ENCODE measurements at places on chromosomes 1 and 21. TPM values are rescaled to one million over a fixed set of nuclear protein-coding genes. Genes with fewer than 3 reads are reported as not detected.

Gene SLAMF9
- total RNA-seq, result not detected

Gene ALPL
- 3.4 TPM for total RNA-seq

Gene ADGRB2
- 3.0 TPM for total RNA-seq

Gene LYPD8
- not detected for total RNA-seq

Gene SAMD13
- total RNA-seq, result 1.3 TPM

Gene MCOLN2
- total RNA-seq, result not detected

Gene ALG14
- total RNA-seq, result 0.99 TPM

Gene LRRC7
- 2.6 TPM for total RNA-seq

Gene NHLH1
- total RNA-seq, result not detected

Gene SLC25A34
- 5.7 TPM for total RNA-seq

Gene RTCA
- total RNA-seq, result 18.7 TPM

Gene LCE2A
- not detected for total RNA-seq

Gene SYT2
- total RNA-seq, result not detected

Gene PLEKHN1
- total RNA-seq, result not detected

Gene SLFNL1
- total RNA-seq, result 0.33 TPM

Gene AQP10
- total RNA-seq, result 0.26 TPM

Gene CDA
- total RNA-seq, result not detected

Gene FAM131C
- total RNA-seq, result not detected

Gene PKLR
- total RNA-seq, result not detected

Gene CCDC28B
- 3.6 TPM for total RNA-seq

Gene IL22RA1
- total RNA-seq, result 49.1 TPM

Gene CITED4
- total RNA-seq, result 465 TPM

Gene UBXN10
- 1.0 TPM for total RNA-seq

All from body of pancreas (tissue), 4 donors.